Left ventricle myocardium superior (tissue), 1 donor: ENCODE measurements at places on chromosomes 2 and 18.

GRCh38 chr18:2681993-2682603, 26.6 kb downstream of the SMCHD1 start:
- DNase-seq: no peak

DNA sequence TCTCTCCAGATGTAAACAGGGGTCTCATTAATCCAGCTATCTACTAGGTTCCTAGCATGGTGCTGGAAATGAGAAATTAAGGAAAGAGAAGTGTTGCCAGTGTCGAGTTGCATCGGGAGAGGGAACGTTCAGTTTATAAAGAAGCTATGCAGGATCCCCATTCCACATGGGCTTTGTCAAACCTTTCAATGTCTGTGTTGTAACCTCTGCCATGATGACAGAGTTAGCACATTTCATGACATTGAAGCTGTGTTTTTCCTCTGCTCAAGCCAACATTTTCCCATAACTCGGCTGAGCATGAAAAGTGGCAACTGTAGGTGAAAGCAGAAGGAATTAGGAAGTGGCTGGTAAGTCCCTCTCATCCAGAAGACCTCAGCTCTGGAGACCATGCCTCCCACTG, 133.4 kb downstream of the WDSUB1 start:
- DNase-seq: no peak

GRCh38 chr18:70188113-70188512, 17.4 kb downstream of the RTTN start:
- DNase-seq: no peak

DNA sequence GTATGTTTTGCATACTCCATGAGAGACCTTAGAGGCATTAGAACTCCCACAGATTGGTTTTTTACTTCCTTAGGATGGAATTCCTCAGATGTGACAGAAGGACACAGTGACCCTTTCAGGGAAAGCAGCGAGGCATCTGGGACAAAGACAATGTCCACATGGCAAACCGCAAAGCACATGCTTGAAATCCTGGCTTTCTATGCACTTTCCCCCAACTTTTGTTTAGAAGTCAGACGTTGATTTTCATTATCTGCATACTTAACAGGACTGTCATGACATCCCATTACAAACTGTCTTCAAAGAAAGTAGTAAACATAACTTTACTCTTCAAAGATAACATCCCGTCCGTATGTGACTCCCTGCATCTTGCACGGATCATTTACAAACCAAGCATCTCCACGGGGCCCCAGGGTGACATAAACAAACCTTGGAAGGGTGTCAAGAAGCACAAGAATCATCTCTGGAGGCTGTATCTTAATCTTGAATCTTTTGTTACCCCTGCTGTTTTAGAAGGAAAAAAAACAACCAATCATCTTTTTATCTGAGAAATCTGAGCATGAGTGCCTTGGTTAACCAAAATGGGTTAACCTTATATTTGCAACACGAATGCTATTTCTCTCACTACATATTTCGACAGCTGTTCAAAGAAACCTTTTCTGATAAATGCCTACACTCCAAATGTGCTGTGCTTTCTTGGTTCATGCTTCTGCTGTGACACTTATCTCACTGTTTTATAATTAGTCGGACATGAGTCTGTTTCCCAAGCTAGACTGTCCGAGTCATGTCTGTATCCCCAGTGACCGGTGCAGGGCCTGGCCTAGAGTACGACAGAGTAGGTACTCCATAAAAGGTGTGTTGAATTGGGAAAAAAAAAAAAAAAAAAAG, 90.8 kb downstream of the CCBE1 start:
- DNase-seq: peak; percentile 44

GRCh38 chr2:38153476-38154135, 77.7 kb upstream of the CYP1B1 start:
- DNase-seq: no peak

- DNase-seq: no peak
These were observed 701.6 kb downstream of the SATB2 start for GRCh38 chr2:198756166-198756565.

GRCh38 chr2:240441993-240442411, 6.5 kb downstream of the GPC1 start:
- DNase-seq: peak; percentile 31

GRCh38 chr2:216216951-216217903, 108.1 kb downstream of the XRCC5 start:
- no peak for DNase-seq

GRCh38 chr2:1481406-1482252, 68.4 kb downstream of the TPO start:
- no peak for DNase-seq

- DNase-seq: no peak
These were observed 77.5 kb downstream of the DIS3L2 start for GRCh38 chr2:232038881-232039485.

GRCh38 chr18:35153609-35154272, 87.1 kb upstream of the ZNF397 start:
- no peak for DNase-seq

DNA sequence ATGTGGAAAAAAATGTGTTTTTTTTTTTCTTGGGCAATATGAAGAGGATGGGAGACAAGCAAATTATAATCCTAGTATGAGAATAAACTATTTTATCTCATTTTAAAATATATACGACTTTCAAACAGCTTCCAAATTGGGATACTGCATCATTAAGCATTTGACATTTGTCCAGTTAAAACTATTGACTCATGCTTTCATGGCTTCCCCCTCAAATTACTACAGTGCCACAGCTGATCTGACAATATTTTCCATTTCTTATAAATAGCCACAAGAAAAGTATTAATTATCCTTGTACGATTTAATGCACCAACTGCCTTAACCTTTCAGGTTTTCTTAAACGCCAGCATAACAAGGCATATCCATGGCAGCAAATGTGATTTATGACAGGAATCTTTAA, 1134.8 kb upstream of the ZEB2 start:
- no peak for DNase-seq

GRCh38 chr2:231181860-231182512, 16.4 kb upstream of the ARMC9 start:
- DNase-seq: peak; percentile 73

DNA sequence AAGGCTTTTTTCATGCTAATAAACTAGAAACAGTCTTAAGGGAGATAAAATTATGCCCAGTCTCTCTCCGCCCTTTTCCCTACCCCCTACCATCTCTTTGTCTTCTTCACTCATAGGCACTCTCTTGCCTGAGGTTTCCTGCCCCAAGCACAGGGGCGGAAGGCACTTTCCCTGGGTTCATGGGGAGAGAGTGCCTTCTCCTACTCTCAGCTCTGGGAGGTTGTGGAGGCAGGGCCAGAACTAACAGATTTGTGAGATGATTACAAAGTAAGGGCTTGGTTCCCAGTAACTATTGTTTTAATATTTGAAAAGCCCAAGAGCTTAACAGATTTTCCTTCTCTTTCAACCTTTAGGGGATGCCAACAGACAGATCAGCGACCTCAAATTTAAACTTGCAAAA, 26.1 kb upstream of the RBM44 start:
- no peak for DNase-seq

GRCh38 chr2:70094978-70095719, 7.9 kb downstream of the PCBP1 start:
- DNase-seq: peak; percentile 42

GRCh38 chr18:69064063-69064462, 266.2 kb downstream of the CCDC102B start:
- DNase-seq: no peak

GRCh38 chr18:5298156-5298852, 2.8 kb upstream of the ZBTB14 start:
- no peak for DNase-seq

DNA sequence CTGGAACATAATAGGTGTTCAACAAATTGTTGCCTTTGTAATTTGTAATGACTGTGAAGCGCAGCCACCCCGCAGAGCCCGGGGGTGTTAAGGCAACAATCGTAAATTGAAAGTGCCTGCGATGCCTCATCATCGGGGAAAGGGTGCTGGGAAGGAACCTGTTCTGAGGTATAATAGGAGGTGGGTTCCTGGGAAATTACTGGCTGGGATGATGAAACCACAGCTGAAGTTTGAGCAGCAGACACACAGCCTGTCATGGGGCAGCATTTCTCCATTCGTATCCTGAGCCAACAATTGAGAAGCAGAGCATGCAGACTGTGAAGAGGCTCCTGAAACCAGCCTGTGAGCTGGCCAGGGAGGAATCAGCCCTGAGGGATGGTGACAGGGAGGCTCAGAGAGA, 404.0 kb upstream of the MYT1L start:
- DNase-seq: no peak

DNA sequence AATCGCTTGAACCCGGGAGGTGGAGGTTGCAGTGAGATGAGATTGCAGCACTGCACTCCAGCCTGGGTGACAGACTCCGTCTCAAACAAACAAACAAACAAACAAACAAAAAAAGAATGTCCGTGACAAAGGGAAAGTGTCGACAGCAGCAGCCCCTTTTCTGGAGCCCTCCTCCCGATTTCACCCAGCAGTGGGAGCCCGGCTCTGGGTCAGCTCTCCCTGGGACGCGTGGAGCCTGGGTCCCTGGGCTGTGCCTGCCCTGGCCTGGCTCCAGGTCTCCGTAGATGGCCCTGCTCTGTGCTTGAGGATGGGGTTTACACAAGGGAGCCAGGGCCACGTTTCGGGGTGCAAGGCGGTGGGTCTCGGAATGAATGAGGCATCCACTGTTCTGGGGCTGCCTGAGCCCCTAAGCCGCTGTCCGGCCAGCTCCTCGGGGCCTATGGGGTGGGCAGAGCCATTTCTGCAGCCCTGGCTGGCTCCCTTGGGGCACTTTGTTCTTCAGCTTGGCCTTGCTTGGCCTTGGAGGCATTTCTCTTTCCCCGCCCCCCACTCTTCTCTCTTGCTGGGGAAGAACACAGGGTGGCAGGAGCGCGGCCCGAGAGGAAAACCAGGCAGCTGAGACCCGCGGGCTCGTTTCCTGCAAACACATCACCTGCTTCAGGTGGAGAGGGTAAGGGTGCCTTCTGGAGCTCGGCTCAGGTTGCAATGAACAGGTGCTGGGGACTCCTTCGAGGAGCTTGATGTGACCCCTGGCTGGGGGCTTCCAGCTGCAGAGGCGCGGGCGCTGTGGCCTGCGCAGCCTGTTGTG, 29.1 kb downstream of the RTP5 start:
- DNase-seq: peak; percentile 41

- DNase-seq: no peak
These were observed 105.2 kb downstream of the CCDC85A start for GRCh38 chr2:56288838-56289580.

GRCh38 chr18:56322406-56322805, 316.0 kb downstream of the TXNL1 start:
- DNase-seq: peak; percentile 66

- no peak for DNase-seq
These were observed 1232.3 kb upstream of the ZEB2 start for GRCh38 chr2:145752091-145752806.

GRCh38 chr2:98127229-98127989, 40.4 kb downstream of the VWA3B start:
- peak; percentile 45 for DNase-seq
